Stimulated activated CD8-positive, alpha-beta memory T cell treated with anti-CD3 and anti-CD28 coated beads, Interleukin-4, amount 100 ng/mL, for 24 hours (primary cell): ENCODE measurements at places on chromosomes 3 and 15.
A peak's percentile ranks its signal among the peaks of the same experiment; 100 is the strongest.

DNA sequence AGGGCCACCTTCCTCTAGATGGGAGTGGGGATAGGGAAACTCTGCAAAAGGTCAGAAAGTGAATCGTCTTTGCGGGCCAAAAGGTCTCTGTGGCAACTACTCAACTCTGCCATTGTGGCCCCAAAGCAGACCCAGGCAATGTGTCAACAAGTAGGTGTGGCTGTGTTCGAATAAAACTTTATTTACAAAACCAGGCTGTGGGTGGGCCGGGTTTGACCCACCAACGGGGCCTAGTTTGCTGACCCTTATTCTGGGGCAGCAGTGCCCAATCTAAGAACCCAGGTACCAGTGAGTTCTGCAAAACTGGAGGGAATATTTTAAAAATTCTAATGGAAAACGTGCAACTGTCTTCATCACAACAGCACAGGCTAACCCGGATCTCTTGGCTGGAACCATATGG, 40.9 kb downstream of the RORA start:
- no peak for DNase-seq

- DNase-seq, result no peak
Observed at GRCh38 chr15:36791844-36792571, 212.6 kb downstream of the CDIN1 start.

DNA sequence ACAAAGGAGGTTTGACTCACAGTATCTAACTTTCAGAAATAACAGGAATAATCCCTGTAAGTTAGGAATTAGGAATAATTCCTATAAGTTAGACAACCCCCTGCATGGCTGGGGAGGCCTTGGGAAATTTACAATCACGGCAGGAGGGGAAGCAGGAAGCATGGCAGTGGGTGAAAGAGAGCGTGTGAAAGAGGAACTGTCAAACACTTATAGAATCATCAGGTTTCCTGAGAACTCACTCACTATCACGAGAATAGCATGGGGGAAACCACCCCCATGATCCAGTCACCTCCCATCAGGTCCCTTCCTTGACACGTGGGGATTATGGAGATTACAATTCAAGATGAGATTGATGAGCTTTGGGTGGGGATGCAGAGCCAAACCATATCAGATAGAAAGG, 385.5 kb downstream of the IL20RB start:
- DNase-seq, result no peak

- DNase-seq, result no peak
Observed at GRCh38 chr3:8885536-8886316, 77.5 kb downstream of the RAD18 start.

DNA sequence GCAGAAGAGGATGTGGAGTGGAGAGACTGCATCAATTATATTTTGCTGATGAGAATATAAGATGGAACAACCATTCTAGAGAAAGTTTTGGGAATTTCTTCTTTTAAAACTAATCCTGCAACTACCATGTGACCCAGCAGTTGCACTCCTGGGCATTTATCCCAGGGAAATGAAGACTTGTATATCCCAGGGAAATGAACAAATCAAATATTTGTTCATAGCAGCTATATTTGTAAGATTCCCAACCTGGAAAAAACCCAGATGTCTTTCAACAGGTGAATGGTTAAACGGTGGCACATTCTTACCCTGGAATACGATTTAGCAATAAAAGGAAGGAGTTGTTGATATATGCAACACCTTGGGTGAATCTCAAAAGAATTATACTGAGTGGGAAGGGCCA, 385.3 kb upstream of the TPRG1 start:
- no peak for DNase-seq

- DNase-seq, result no peak
Observed at GRCh38 chr3:123907720-123908119, 23.6 kb upstream of the MYLK start.

DNA sequence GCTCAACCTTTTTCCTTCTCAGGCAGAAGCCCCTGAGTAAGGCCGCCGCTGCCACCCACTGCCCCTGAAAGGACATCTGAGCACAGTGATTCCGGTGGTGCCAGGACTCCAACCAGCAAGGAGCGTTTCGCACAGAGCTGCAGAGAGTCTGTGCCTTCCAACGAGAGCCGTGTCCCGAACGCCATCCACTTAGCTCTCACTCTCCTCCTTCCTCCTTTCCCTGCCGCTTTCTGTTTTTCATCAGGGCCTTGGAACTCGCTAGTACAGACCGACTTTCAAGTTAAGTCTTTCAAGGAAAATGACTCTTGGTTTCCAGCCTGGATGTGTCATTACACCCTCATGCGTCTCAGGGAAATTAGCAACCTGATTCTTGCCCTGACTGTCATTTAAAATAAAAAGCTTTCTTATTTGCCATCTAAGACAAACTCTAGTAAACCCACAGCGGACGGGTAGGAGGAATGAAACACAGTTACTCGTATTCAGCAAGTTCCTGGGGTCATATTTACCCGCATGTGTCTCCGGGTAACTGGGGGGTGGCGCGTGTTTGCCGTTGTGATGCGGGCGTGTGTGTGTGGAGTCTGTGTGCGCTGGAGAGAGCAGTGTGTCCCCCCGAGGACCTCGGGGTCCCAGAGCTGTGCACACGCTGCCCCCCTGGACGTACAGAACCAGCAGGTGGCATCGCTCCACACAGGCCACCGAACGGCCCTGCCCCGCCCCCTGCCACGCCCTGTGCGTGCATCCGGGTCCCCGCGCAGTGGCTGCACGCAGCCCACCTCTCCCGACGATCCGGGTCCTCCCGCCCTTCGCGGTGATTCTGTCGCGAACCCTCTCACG, 30.4 kb upstream of the ALDH1A3 start:
- DNase-seq, result peak; percentile 51

DNA sequence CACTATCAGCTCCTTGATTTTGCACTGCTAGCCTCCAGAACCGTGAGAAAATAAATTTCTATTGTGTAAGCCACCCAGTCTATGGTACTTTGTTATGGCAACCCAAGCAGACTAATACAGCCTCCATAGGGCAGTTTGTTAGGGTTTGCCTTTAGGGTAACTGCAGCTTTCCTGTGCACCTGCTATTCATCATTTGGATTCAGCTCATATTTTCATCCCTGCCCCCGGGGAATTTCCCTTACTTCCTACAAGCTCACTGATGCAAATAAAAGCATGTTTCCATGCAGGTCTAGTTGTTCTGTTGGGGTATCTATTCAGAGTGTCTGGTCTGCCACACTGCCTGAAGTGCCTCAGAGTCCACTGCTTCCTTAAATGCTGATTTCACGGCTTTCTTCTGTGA, 48.6 kb upstream of the ATOSA start:
- DNase-seq, result no peak

GRCh38 chr3:69541711-69542088, 155.8 kb upstream of the FRMD4B start:
- DNase-seq, result no peak

- no peak for DNase-seq
Observed at GRCh38 chr3:99765042-99765942, 52.4 kb upstream of the CMSS1 start.

GRCh38 chr15:81843226-81843625, 202.6 kb downstream of the MEX3B start:
- no peak for DNase-seq

DNA sequence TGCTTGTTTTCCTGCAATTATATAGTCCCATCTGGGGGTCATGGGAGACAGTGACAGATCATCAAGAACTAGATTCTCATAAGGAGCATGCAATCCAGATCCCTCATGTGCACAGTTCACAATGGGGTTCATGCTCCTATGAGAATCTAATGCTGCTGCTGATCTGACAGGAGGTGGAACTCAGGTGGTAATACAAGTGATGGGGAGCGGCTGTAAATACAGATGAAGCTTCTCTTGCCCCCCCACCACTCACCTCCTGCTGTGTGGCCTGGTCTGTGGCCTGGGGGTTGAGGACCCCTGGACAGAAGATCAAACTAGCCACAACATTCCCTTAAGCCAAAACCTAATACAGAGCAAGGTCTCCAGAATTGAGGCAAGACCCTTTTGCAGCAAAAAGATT, 161.1 kb downstream of the WDR76 start:
- no peak for DNase-seq

- DNase-seq, result no peak
Observed at GRCh38 chr15:51708013-51708412, 26.7 kb downstream of the SCG3 start.
